ENCODE measurements at places on chromosomes 2 and 18.
A peak's percentile ranks its signal among the peaks of the same experiment; 100 is the strongest.

DNA sequence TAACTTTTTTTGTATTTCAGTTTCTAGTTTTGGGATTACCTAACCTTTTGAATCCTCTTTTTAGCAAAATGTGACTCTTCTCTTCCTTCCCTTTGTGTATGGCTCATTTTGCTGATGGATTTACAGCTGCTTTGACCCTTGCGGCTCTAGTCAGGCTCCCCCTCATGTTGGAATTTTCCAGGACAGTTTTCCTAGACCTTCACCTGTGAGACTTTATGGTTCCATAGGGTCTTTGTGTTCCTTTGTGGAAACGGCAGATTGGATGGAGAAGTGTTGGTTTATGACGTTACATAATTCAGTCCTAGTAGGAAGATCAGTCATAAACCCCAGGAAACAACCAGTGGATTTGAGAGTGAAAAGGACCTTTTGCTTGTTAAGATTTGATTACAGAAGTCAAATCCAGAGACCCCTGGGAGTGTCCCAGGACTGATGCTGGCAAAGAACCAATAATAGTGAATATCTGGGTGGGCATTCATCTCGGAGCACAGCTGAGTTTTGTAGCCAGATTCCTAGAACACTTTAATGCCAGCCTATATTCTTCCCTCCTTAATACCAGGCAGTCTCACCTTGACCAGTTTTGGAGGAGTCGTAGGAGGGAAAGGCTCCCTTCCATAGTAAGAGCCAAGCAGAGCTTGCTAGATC, 42.7 kb downstream of the SOCS6 start:
- no peak for DNase-seq

DNA sequence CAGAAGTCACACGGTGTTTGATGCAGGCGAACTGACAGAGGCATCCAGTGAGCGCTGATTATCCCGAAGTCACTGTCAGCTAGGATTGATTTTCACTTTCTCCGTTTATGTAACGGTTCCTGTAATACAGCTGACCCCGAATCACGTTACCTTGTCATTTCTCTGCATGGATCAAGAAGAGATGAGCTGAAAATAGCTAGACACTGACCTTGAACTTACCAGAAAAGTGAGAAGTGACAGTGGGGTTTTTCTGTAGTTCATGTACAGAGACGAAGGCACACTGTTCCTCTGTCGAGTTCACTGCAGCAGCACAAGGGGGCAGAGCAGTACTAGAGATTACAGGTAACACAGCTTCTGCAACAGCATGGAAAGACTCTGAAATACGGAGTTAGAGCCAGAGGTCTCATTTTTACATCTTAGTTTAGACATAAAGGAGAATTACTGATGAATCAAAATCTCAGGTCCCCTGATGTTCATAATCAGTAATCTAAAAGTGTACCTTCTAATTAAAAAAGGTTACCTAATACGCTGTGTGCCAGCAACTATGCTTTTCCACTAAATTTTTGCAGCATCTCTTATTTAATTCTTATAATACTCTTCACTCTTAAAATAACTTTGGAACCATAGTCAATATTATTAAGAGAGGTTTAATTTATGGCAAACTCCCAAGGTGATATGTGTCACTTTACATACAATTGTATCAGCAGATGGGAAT, 33.1 kb downstream of the ARHGAP15 start:
- DNase-seq: peak; percentile 61

DNA sequence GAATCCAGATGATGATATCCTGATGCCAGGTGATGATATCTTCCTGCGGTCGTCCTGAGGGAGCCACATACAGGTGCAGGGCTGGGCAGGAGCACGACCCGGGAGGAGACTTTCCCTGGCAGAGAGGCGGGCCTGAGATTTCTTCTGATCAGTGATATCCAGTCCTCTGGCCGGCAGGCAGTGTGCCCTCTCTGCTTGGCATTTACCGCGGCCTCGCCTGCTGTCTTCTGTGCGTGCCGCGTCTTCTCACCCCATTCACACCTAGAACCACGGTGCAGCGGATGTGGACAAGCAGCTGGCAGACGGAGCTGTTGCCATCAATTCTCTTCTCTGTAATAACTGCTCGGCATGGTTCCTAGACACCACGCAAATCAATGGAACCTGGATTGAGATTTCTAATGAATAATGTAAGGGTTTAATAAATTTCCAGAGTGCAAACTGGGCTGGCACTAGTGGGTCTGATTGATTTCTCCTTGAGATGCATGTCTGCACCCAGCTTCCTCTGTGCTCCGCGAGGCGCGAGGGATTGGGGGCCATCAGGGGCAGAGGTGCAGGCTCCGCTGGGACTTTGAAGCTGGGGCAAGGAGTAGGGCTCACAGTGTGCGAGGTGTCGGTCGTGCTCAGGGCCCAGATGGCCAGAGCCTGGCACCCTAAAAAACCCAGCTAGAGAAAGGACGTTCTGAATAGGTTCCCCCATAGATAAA, 208.9 kb upstream of the HDAC4 start:
- DNase-seq: no peak

- no peak for DNase-seq
Observed at GRCh38 chr2:68225119-68225632, 27.2 kb downstream of the PPP3R1 start.

GRCh38 chr2:240418311-240418710, 17.2 kb upstream of the GPC1 start:
- DNase-seq: no peak

GRCh38 chr2:34110392-34110791, 511.3 kb upstream of the FAM98A start:
- no peak for DNase-seq

DNA sequence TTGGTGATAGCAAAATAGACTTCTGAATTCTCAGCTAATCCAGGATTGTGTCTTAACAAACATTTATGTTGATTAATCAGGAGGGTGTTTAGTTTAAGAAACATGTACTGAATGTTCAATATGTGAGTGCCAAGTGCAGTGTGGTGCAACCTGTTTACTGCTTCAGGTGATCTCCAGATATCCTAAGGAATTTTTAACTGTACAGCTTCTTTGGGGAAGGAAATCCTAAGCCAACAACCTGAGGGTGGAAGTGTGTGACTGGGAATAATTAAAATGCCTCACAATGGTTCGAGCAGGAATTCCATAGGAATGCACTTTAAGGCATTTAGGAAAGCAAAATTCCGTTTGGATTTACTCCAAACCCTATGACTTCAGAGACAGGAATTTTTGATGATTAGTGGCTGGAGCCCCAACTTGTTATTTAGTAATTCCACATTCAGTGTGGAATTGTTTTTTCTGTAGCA, 16.4 kb downstream of the CRIM1 start:
- no peak for DNase-seq

DNA sequence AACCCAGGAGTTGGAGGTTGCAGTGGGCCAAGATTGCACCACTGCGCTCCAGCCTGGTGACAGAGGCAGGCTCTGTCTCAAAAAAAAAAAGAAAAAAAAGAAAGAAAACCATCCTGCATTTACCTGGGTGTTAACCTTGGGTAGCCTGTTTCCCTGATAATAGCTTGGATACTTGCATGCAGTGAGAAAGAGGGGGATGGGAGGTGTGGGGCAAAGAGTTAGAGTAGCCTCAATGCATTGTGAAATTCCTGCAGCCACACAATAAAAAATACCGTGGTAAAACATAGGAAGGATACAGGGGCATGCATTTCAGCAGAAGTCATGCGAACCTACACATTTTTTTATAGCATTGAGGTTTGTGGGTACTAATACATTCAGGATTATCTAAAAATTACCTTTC, 76.6 kb upstream of the ZNF516 start:
- no peak for DNase-seq

GRCh38 chr2:167127135-167127534, 238.9 kb downstream of the XIRP2 start:
- DNase-seq: no peak

DNA sequence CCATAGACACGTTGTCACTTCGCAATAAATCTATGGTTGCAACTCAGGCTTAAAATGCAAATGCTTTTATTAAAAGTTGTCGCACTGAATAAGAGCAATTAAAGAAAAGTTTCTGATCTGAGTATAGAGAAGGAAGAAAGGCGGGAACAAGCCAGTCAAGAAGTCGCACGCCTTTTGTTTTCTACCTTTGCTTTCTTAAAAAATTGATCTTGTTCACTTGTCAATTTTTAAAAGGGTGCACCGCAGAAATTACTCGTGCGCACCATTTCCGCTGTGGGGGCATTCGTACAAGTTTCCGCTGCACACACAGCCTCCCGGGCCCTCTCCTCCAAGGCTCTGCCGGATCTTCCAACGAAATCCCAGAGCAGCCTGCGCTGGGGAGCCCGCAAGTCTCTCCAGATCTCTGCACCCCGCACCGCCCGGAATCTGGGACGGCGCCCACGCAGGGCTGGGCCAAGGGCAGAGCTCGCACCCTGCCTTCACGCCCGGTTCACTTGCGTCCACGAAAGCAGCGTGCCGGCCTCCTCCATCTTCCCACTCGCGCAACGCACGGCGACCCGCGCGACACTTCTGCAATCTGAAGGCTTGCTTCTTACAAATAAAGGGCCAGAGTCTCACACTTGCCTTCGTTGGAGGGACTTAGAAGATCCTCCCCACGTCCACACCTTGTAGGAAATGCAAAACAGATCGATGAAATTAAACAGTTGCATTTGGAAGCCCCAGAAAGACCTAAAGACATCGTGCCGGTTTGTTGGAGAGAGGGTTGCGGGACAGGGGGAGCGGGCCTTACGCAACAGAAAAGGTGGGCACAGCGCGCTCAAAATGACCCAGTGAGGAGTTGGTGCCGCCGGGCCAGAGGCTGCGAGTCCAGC, 2.6 kb upstream of the SALL3 start:
- DNase-seq: no peak

GRCh38 chr2:7683196-7683595, 766.0 kb downstream of the RNF144A start:
- DNase-seq: no peak

DNA sequence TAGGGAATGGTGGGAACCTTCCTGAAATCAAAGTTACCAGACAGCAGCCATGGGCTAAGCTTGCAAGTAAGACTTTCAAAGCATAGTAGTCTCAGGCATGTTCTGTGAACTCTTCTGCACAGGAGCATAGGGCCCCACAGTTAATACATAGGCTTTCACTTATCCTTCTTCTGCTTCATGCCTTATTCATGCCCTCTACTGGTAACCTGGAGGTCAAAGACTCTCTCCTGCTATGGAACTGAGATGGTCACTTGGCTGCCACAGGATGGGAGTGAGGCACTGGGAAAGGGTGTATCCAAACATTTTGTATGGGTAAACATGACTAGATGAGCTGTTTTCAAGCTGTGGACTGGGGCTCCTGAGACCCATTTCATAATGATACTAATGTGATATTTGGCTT, 49.1 kb upstream of the ZNF638 start:
- DNase-seq: no peak

DNA sequence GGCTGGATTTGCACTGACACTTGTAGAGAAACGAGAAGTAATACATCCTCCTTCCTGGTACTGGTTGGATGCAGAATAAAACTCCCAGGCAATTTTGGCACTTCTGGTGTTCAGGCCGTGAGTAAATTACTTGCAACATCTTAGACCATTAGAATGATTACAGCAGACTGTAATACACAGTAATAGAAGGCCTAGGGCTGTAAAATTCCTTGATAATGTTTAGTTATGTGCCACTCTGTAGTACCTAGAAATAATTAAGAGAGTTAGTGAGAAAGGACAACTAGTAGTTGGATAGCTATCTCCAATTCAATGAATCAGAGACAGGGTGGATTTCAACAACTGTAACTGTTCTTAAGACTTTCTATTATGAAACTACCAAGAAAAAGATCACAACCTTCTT, 356.3 kb upstream of the SETBP1 start:
- no peak for DNase-seq

GRCh38 chr18:44912740-44913478, 232.2 kb downstream of the SETBP1 start:
- DNase-seq: no peak

GRCh38 chr2:72915320-72915906, 1.9 kb upstream of the EMX1 start:
- no peak for DNase-seq

GRCh38 chr2:188091220-188091619, 200.5 kb upstream of the GULP1 start:
- DNase-seq: no peak
